ENCODE measurements at places on chromosomes 11 and 22. TPM values are rescaled to one million over a fixed set of nuclear protein-coding genes. Genes with fewer than 3 reads are reported as not detected.

BLID gene
- total RNA-seq: 5.9 TPM

SIPA1 gene
- 63.3 TPM for total RNA-seq

C11orf87 gene
- not detected for total RNA-seq

- no peak for DNase-seq
Measured at GRCh38 chr22:20771918-20772625, 1.8 kb upstream of the SERPIND1 start.

GRCh38 chr11:96424693-96425092 lies 34.9 kb downstream of the JRKL start:
- no peak for DNase-seq

- DNase-seq: no peak
Measured at GRCh38 chr11:63572026-63572688, 9.0 kb upstream of the PLAAT2 start.

DNA sequence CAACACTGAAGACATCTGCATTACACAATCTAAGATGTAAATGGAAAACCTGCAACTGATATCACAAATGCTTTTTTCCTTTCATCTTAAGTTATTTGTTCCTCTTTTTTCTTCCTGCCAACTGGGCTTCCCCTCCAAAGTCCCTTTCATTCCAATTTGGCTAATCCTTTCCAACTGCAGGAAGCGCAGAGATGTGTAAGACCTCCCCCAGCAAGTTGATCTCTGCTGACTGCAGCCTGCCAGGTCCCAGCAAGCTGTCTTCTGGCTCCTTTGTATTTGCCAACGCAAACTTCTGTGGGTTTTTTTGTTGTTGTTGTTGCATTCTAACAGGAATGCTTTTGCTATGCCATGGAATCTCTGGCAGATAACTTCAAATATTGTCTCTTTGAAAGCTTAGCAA lies 38.5 kb upstream of the LRRC4C start:
- DNase-seq: no peak

DNA sequence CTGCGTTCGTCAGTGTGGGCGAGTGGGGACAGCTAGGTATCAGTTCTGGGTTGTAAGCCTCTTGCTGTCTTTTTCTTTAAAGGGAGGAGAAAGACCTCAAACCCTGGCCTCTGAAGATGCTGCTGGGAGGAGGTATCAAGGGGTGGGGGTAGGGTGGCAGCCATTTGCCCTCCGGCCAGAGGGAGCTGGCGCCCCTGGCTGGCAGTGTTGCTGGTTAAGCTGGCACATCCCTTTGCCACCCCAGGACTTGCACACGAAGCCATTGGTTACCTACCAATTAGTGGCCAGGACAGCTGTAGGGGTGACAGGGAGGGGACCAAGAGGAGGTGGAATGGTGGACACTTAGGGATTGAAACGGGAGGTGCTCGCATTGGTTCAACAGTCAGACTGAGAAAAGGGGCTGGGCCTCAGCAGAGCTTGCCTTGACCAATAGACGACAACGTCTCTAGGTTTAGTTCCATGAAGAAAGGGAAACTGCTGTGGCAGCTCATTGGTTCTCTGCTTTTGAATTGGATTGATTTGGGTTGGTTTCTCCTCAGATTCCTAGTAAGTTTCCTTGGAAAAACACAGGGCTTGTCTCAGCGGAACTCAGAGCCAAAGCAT lies 77.9 kb downstream of the ST3GAL4 start:
- no peak for DNase-seq

DNA sequence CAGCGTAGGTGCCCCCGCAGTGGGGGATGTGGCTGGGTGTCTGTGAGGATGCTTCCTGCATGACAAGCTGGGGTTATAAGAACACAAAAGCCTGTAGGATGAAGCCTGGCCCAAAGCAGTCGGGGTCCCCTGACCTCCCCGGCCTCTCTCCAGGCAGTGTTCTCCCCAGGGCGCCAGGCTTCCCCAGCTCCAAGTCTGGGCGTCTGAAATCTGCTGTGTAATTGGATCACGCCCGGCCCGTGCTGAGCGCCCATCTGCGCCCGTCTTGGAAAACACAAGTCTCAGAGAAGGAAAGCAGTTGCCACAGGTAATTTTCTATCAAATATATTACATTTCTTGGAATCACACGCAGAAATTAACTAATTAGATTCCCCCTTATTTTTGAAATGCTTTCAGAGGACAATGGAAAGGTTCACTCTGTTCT lies 233.3 kb downstream of the CTTN start:
- no peak for DNase-seq

DNA sequence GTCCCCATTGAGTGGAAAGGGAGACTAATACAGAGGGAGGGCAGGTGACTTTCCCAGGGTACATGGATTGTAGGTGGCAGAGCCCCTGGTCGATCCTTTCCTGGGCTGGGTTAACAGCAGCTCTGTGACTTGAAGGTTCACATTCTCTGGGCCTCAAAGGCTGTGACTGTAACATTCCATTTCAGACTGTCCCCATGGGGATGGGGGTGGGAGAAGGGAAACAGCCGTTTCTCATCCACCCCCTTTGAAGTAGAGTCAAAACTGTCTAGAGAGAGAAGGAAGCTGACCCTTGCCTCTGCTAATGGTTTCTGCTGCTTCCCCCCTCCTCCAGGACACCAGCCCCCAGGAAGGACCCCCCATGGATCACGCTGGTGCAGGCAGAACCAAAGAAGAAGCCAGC lies 19.2 kb downstream of the MICALL1 start:
- no peak for DNase-seq

Measured in vagina (tissue), 2 donors.